ENCODE measurements at places on chromosomes 1 and 21. TPM values are rescaled to one million over a fixed set of nuclear protein-coding genes. Genes with fewer than 3 reads are reported as not detected.

VANGL2 gene
- 15.2 TPM for total RNA-seq

HMCN1 gene
- total RNA-seq, result 20.4 TPM

TRPM2 gene
- total RNA-seq, result 3.0 TPM

RAD54L gene
- 2.1 TPM for total RNA-seq

FCRL5 gene
- not detected for total RNA-seq

OR2T33 gene
- total RNA-seq, result not detected

LAMC2 gene
- 3.1 TPM for total RNA-seq

TAS1R1 gene
- total RNA-seq, result not detected

KCNJ10 gene
- 7.6 TPM for total RNA-seq

KCNK1 gene
- 8.7 TPM for total RNA-seq

ARHGEF10L gene
- total RNA-seq, result 52.7 TPM

LIX1L gene
- 45.5 TPM for total RNA-seq

HHIPL2 gene
- 0.27 TPM for total RNA-seq

MRPL24 gene
- total RNA-seq, result 20.5 TPM

AMY1B gene
- not detected for total RNA-seq

YBEY gene
- 20.6 TPM for total RNA-seq

FCRLB gene
- total RNA-seq, result 0.88 TPM

OPTC gene
- total RNA-seq, result 40.7 TPM

TSSK3 gene
- 0.55 TPM for total RNA-seq

S100A7 gene
- total RNA-seq, result not detected

EVI5 gene
- 63.1 TPM for total RNA-seq

DPT gene
- 54.1 TPM for total RNA-seq

ST6GALNAC3 gene
- 39.9 TPM for total RNA-seq

LCE1C gene
- total RNA-seq, result not detected

C1orf141 gene
- total RNA-seq, result 1.3 TPM

PARK7 gene
- 168 TPM for total RNA-seq

ATAD3C gene
- 0.05 TPM for total RNA-seq

PTAFR gene
- total RNA-seq, result 2.0 TPM

CHD5 gene
- total RNA-seq, result 10.1 TPM

UBE2G2 gene
- total RNA-seq, result 73.3 TPM

GPR157 gene
- total RNA-seq, result 2.5 TPM

NUP210L gene
- total RNA-seq, result 0.11 TPM

TTLL10 gene
- not detected for total RNA-seq

PEAR1 gene
- 13.7 TPM for total RNA-seq

CD1E gene
- total RNA-seq, result not detected

OLFML3 gene
- total RNA-seq, result 89.9 TPM

C2CD2 gene
- 47.9 TPM for total RNA-seq

WDR64 gene
- total RNA-seq, result 1.3 TPM

C1orf56 gene
- 8.9 TPM for total RNA-seq

OR14I1 gene
- total RNA-seq, result not detected

TMCC2 gene
- 45.5 TPM for total RNA-seq

KCNH1 gene
- 2.4 TPM for total RNA-seq

PPIAL4G gene
- total RNA-seq, result not detected

TOMM40L gene
- total RNA-seq, result 13.5 TPM

NUDT4B gene
- total RNA-seq, result 33.9 TPM

IL19 gene
- not detected for total RNA-seq

VPS72 gene
- 52.3 TPM for total RNA-seq

CENPF gene
- total RNA-seq, result 35.8 TPM

TMPRSS2 gene
- total RNA-seq, result 1.9 TPM

RIMS3 gene
- total RNA-seq, result 28.6 TPM

ADAMTS4 gene
- 5.4 TPM for total RNA-seq

Measured in camera-type eye (tissue), 1 donor.